Progenitor cell of endocrine pancreas (in vitro differentiated cells): ENCODE measurements at places on chromosomes 5 and 9. TPM values are rescaled to one million over a fixed set of nuclear protein-coding genes. Genes with fewer than 3 reads are reported as not detected.

- H3K4me3 ChIP-seq: no peak overlapping the region
- H3K27ac ChIP-seq: no peak overlapping the region
- no peaks in the 10 kb centered on the region for H3K27me3 ChIP-seq
- H3K4me1 ChIP-seq: no peaks in the 10 kb centered on the region
Observed at GRCh38 chr5:89946916-89947315, 462.6 kb downstream of the CETN3 start.

DNA sequence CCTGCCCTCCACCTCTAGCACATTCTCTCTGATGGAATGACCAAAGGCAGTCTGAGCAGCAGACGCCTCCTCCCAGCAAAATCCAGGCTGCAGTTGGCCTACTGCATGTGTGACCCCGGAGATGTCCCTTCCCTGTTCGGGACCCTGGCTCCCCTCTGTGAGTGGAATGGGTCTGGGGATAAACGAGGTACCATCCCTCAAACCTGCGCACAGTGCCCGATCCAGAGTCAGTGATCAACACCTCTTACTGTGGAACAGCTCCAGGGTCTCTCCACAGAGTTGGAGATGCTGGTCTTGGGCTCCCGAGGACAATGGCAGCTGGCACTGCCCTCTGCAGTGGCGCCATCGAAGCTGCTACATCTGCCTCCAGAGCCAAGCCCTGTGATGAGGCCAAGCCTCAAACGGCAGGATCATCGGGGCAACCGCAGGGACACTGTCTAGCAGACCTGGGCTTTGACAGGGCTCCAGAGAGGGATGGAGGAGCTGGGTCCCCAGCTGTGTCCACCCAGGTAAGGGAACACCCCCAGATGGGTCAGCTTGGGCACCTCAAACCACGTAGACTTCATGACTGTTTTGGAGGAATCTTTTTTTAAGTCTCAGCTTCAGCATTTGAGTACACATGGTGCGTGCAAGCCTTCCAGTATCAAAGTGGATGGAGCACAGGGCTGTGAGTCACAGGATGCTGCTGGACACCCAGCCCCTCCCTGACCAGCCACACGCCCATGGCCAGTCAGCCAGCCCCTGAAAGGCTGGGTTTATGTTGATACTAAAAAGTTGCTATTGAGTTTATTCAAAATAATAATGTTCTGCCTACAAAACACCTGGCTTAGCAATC lies 13.0 kb downstream of the MED10 start:
- no peaks in the 10 kb centered on the region for H3K27me3 ChIP-seq
- no peak overlapping the region for H3K4me3 ChIP-seq
- H3K4me1 ChIP-seq: peaks cover 4% of the 10 kb centered on the region
- no peak for DNase-seq
- H3K27ac ChIP-seq: no peak overlapping the region

- no peak overlapping the region for H3K27ac ChIP-seq
- peaks cover 2% of the 10 kb centered on the region for H3K4me1 ChIP-seq
- H3K27me3 ChIP-seq: no peaks in the 10 kb centered on the region
- H3K4me3 ChIP-seq: no peak overlapping the region
- no peaks in the 10 kb centered on the region for H3K36me3 ChIP-seq
Observed at GRCh38 chr9:136090768-136091581, 4.1 kb downstream of the NACC2 start.

DNA sequence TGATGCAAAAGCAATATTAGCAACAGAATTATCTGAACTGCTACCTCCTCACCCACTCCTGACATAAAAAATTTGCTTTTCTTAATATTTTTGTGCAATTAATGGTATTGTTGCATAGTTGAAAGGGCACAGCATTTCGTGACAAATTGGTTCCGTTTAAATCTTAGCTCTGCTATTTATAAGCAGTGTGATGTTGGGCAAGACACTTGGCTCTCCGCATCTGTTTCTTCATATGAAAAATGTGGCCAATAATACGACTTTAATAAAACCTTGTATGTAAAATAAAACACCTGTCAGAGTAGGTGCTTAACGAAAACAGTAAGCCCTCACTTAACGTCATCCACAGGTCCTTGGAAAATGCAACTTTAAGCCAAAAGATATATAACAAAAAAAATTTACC lies 4.2 kb downstream of the TMEM167A start:
- peaks cover 40% of the 10 kb centered on the region for H3K4me1 ChIP-seq
- H3K27ac ChIP-seq: no peak overlapping the region
- DNase-seq: no peak
- H3K27me3 ChIP-seq: no peaks in the 10 kb centered on the region
- H3K4me3 ChIP-seq: no peak overlapping the region
- peaks cover 16% of the 10 kb centered on the region for H3K36me3 ChIP-seq

- peaks cover 13% of the 10 kb centered on the region for H3K4me1 ChIP-seq
- no peak overlapping the region for H3K27ac ChIP-seq
- H3K4me3 ChIP-seq: no peak overlapping the region
Observed at GRCh38 chr5:4078544-4078943, 482.9 kb downstream of the IRX1 start.

GRCh38 chr5:175749591-175749990 lies 91.7 kb downstream of the HRH2 start:
- H3K27me3 ChIP-seq: peaks cover 14% of the 10 kb centered on the region
- no peaks in the 10 kb centered on the region for H3K4me1 ChIP-seq
- no peaks in the 10 kb centered on the region for H3K36me3 ChIP-seq
- H3K27ac ChIP-seq: no peak overlapping the region
- DNase-seq: no peak

- no peaks in the 10 kb centered on the region for H3K36me3 ChIP-seq
- DNase-seq: no peak
- no peak overlapping the region for H3K27ac ChIP-seq
- H3K4me1 ChIP-seq: peaks cover 9% of the 10 kb centered on the region
Observed at GRCh38 chr9:124624735-124624992, 117.5 kb upstream of the NR5A1 start.

GRCh38 chr9:23492126-23493002 lies 333.7 kb downstream of the ELAVL2 start:
- H3K27ac ChIP-seq: no peak overlapping the region
- no peaks in the 10 kb centered on the region for H3K27me3 ChIP-seq
- no peak overlapping the region for H3K4me3 ChIP-seq
- H3K4me1 ChIP-seq: no peaks in the 10 kb centered on the region
- no peaks in the 10 kb centered on the region for H3K36me3 ChIP-seq
- peak; percentile 11 for DNase-seq

DNA sequence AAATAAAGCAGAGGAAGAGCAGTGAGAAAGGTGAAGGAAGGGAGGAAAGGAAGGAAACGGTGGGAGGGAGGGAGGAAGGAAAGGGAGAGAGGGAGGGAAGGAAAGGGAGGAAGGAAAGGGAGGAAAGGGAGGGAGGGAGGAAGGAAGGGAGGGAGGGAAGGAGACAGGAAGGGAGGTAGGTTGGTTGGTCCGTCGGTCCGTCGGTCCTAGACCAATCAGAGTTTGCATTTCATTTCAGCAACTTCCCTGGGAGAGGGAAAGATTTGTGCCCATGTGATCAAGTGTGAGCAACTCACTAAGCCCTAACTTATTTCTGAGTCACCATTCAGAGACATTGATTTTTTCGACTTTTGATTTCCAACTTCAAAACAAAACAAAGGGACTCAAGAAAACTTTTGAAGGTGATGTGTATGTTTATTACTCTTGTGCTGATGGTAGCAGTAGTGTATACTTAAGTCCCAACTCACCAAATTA lies 18.8 kb downstream of the NANS start:
- H3K36me3 ChIP-seq: peaks cover 9% of the 10 kb centered on the region
- H3K4me3 ChIP-seq: no peak overlapping the region
- H3K27me3 ChIP-seq: no peaks in the 10 kb centered on the region

DNA sequence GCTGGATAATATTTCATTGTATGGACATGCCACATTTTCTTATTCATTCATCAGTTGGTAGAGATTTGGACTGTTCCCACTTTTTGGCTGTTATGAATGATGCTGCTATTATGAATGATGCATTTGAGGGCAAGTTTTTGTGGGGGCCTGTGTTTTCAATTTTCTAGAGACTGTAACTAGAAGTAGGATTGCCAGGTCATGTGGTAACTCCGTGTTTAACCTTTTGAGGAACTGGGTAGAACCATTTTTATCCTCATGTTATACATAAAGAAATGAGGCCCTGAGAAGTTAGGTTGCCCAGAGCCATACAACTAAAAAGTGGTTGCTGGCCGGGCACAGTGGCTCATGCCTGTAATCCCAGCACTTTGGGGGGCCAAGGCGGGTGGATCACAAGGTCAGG lies 22.4 kb upstream of the STRBP start:
- DNase-seq: no peak
- H3K27me3 ChIP-seq: peaks cover 3% of the 10 kb centered on the region
- no peaks in the 10 kb centered on the region for H3K4me1 ChIP-seq
- H3K36me3 ChIP-seq: no peaks in the 10 kb centered on the region
- H3K4me3 ChIP-seq: no peak overlapping the region
- H3K27ac ChIP-seq: no peak overlapping the region

DNA sequence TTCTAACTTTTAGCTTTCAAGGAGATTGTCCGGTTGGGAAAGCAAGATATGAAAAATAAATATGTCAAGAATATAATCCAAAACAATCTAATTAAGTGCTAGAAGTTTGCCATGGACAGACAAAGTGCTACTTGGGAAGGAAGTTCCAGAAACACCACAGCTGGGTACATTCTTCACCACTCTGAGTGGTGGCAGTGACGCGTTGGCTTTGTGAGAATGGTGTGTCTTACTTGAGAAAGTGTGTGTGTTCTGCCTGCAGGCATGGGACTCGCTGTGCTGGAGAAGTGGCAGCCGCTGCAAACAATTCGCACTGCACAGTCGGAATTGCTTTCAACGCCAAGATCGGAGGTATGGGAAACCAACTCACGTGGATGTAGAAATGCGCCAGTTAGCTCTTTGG lies 177.2 kb downstream of the PCSK5 start:
- no peak for DNase-seq
- no peak overlapping the region for H3K4me3 ChIP-seq
- H3K27ac ChIP-seq: no peak overlapping the region
- peaks cover 8% of the 10 kb centered on the region for H3K36me3 ChIP-seq

- no peak for DNase-seq
- H3K27ac ChIP-seq: no peak overlapping the region
- H3K36me3 ChIP-seq: no peaks in the 10 kb centered on the region
- peaks cover 3% of the 10 kb centered on the region for H3K4me1 ChIP-seq
- no peaks in the 10 kb centered on the region for H3K27me3 ChIP-seq
Observed at GRCh38 chr5:51567636-51568035, 184.4 kb downstream of the ISL1 start.

GRCh38 chr9:114172981-114173833 lies 17.9 kb downstream of the COL27A1 start:
- H3K4me1 ChIP-seq: peaks cover 4% of the 10 kb centered on the region
- no peak for DNase-seq
- peaks cover 17% of the 10 kb centered on the region for H3K36me3 ChIP-seq
- no peak overlapping the region for H3K27ac ChIP-seq
- no peak overlapping the region for H3K4me3 ChIP-seq

- no peak overlapping the region for H3K27ac ChIP-seq
- peaks cover 9% of the 10 kb centered on the region for H3K4me1 ChIP-seq
Observed at GRCh38 chr5:112917453-112917995, 4.5 kb downstream of the REEP5 start.

GRCh38 chr9:79955300-79955699 lies 383.5 kb downstream of the TLE4 start:
- H3K4me1 ChIP-seq: peaks cover 7% of the 10 kb centered on the region
- H3K36me3 ChIP-seq: no peaks in the 10 kb centered on the region
- no peaks in the 10 kb centered on the region for H3K27me3 ChIP-seq
- H3K4me3 ChIP-seq: no peak overlapping the region

DNA sequence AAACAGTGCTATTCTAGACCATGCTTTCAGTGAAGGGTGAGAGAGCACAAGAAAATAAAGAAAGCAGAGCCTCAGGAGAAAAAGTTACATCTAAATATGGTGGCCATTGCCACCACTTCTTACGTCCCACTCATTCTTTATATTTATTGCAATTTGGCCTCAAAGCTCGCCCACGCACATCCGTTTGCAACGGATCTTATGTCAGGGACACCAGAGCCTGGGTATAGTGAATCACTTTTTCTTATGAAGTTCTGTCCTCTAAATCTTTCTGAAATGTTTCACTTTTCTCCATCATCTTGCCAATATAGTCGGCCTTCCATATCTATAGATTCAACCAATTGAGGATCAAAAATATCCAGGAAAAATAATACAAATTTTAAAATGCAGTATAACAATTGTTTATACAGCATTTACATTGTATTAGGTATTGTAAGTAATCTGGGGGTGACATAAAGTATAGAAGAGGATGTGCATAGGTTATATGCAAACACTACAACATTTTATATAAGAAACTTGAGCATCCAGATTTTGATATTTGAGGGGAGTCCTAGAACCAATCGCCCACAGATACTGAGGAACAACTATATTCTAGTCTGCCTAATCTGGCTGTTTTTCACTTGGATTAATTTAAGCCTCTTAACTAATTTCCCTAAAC lies 35.2 kb downstream of the GOLPH3 start:
- H3K27me3 ChIP-seq: no peaks in the 10 kb centered on the region
- no peaks in the 10 kb centered on the region for H3K4me1 ChIP-seq
- no peak overlapping the region for H3K4me3 ChIP-seq
- DNase-seq: no peak
- H3K36me3 ChIP-seq: peaks cover 22% of the 10 kb centered on the region
- no peak overlapping the region for H3K27ac ChIP-seq

DNA sequence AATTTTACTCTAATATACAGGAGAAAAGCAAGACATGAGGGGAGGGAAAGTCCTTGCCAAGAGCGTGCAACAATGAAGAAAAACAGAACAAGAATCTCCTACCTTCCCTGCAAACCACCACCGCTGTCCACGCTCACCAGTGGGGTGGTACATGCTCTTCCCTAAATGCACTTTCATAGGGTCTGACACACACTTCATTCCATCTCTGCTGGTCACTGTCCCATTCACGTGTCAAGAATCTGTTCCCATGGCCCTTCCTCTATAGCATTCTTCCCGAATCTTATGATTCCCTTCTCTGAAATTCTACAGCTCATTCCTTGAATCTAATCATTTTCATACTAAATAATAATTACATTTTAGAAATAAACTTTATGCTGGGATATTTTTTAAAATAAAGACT lies 11.4 kb upstream of the DNAH5 start:
- H3K27me3 ChIP-seq: peaks cover 3% of the 10 kb centered on the region
- DNase-seq: no peak
- H3K36me3 ChIP-seq: peaks cover 2% of the 10 kb centered on the region
- H3K4me1 ChIP-seq: no peaks in the 10 kb centered on the region

The NEUROG1 gene
- not detected in 2 replicates for total RNA-seq

The ARL14EPL gene
- not detected in 2 replicates for total RNA-seq

The PAM gene
- 111 and 142 TPM in 2 replicates for total RNA-seq

The PCDHB10 gene
- total RNA-seq: 5.5 and 7.2 TPM in 2 replicates

The ORM2 gene
- 3.2 and 5.4 TPM in 2 replicates for total RNA-seq

The TTC23L gene
- total RNA-seq: 2.8 and 2.9 TPM in 2 replicates

The DIRAS2 gene
- total RNA-seq: not detected in 2 replicates

The LPAR1 gene
- total RNA-seq: 16.2 and 17.4 TPM in 2 replicates

The SLC6A3 gene
- not detected in 2 replicates for total RNA-seq

The PROB1 gene
- 2.0 and 2.2 TPM in 2 replicates for total RNA-seq
